ENCODE measurements at places on chromosomes 7 and 10.

GRCh38 chr7:101896941-101897340, 79.5 kb downstream of the CUX1 start:
- no peak for DNase-seq

DNA sequence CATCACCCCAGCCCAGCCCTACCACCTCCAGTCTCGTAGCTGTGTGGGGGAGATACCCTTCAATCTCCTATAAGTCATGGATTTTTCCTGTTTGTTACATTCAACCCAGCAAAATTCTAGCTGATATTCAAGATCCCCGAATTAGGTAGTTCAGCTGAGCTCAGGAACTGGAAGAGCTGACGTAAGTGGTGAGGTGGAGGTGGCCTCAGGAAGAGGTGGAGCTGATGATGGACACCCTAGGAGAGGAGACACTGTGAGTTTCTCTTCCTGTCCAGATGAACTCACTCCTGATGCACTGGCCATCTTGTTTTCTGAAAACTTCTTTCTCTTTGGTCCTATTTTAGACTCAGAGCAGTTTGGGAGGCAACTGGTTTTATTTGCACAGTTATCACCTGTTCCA, 90.5 kb upstream of the PITRM1 start:
- no peak for DNase-seq

DNA sequence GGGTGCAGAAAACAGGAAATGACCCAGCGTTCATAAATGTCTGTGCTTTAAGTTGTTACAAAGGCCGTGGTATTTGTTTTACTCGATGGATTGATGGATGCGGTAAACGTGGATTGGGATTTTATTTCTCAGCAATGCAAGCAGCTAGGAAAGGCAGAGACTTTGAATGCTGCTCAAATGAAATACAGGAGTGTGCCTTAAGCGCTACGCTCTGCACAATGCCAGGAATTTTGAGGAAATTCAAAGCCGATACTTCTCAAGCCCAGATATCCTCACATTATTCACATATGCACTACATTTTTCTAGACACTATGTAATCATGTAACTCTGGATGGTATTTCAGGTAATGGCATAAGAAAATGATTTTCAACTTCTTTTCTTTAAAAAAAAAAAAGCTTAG, 514.3 kb upstream of the ADARB2 start:
- no peak for DNase-seq

- no peak for DNase-seq
Observed at GRCh38 chr10:109202111-109202510, 721.2 kb downstream of the XPNPEP1 start.

- peak; percentile 36 for DNase-seq
Observed at GRCh38 chr10:60536529-60537114, 146.9 kb upstream of the ANK3 start.

DNA sequence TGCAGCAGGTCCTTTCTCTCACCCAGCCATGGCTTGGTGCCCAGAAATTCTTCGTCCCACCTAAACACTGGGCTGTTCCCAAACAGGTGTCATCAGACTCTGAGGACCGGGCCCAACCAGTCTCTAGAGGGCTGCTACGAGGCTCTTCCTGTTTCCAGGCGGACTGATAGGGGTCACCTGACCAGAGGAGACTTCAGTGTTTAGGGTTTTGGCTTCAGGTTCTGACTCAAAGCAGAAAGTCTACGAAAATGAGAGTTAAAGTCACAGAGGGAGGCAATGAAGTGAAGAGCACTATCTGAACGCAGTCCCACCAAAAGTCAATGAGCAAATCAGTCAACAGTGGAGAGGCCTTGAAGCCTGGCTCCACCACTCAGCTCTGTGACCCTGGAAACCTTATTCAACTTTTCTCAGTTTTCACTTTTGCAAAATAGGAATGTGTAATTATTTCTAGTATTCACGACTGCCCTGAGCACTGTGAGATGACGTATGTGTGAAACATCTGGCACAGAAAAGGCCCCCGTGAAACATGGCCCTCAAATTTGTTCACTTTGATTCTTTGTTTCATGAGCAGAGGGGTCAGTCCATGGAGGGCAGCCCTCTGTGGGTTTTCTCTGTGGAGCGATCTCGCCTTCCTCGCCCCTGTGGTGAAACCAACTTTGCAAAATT, 189.9 kb upstream of the PDE1C start:
- no peak for DNase-seq

- no peak for DNase-seq
Observed at GRCh38 chr10:125694883-125695282, 11.9 kb upstream of the TEX36 start.

- no peak for DNase-seq
Observed at GRCh38 chr7:149776289-149776688, 2.9 kb upstream of the ZNF467 start.

- peak; percentile 72 for DNase-seq
Observed at GRCh38 chr10:8133146-8133545, 78.7 kb downstream of the GATA3 start.

- no peak for DNase-seq
Observed at GRCh38 chr10:132847856-132848255, 61.9 kb upstream of the NKX6-2 start.

- DNase-seq: peak; percentile 65
Observed at GRCh38 chr7:44735403-44736165, 13.1 kb upstream of the ZMIZ2 start.

DNA sequence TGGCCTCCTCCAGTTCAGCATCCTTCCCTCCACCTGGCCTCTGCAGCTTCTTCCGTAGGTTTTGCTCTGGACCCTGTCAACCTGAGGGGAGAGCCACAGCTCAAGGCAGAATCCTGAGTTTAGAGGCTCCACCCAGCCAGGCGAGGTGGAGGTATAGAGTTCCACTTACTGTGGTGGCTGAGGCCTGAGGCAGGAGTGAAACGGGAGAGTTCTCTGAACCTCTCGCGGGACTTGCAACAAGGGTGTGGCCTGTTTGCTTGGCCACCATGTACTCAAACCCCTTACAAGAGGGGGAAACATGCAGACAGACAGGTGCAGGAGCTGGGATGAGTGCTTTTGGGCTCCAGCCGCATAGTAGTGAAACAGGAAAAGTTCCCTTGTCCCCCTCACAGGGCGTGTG, 154.0 kb upstream of the C7orf33 start:
- DNase-seq: no peak

DNA sequence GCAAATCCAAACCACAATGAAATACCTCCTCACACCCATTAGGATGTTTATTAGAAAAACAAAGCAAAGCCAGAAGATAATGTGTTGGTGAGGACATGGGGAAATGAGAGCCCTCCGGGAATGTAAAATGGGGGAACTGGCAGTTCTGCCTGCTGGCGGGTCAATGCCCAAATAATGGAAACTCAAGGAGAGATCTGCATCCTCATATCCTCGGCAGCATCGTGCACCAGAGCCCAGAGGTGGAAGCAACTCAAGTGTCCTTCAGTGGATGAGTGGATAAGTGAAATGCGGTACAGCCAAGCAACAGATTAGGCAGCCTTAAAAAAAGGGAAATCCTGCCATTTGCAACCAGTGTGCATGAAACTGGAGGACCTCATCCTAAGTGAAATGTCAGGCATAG, 325.2 kb downstream of the WDR37 start:
- DNase-seq: no peak

DNA sequence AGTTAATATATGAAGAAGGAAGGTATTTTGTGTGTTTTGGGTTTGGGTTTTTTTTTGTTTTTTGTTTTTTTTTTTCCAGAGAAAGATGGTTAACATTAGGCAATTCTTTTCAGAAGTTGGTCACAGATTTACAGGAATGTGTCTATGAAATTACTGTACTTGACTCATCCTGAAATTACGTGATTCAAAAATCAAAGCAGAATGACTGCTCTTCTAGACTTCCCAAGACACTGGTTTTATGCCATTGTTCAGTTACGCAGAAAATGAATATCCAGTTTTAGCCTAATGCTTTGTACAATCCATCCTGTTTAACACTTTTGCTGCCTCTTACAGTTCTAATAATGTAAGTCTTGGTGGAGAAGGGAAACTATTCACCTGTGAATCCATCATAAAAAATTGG, 39.7 kb upstream of the CELF2 start:
- no peak for DNase-seq

DNA sequence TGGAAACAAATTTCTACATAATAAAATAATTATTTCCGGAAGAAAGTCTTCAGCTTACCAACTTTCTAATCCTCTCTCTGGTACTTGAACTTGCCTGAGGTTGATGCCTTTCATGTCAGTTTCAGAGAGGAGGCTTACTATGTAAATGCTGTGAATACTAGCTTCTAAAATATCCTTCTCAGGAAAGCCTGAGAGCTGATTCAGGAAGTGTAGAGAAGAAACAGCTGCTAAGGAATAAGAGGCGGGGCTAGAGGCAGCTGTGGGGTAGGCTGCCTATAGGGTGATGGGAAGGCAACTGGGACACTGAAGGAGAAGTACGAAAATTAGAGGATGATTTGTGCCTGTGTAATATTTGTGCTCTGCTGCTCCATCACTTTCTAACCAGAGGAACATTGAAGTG, 69.3 kb downstream of the AVL9 start:
- no peak for DNase-seq

DNA sequence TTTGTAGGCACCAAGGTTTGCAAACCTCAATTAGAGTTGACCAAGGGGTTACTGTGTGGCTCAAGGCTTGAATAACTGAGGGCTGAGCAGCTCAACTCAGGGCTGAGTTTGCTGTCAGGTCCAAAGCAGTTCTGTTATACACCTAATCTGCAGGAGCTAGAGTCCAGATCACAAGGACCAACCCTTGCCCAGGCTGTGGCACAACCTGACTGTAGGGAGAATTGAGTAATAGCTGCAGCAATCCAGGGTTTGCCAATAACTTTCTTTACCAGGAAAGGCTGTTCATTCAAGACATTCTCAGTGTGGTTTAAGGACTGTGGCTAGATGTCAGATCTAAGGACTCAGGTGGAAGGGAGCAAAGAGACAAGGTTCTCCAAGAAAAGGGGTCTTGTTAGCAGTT, 115.6 kb upstream of the IMMP2L start:
- DNase-seq: no peak

- no peak for DNase-seq
Observed at GRCh38 chr7:98125759-98126158, 19.1 kb downstream of the LMTK2 start.

GRCh38 chr7:6502886-6503285, 48.4 kb downstream of the GRID2IP start:
- DNase-seq: no peak

- no peak for DNase-seq
Observed at GRCh38 chr10:62333135-62333889, 40.9 kb upstream of the ZNF365 start.

GRCh38 chr7:72217151-72217550, 195.0 kb downstream of the CALN1 start:
- no peak for DNase-seq

DNA sequence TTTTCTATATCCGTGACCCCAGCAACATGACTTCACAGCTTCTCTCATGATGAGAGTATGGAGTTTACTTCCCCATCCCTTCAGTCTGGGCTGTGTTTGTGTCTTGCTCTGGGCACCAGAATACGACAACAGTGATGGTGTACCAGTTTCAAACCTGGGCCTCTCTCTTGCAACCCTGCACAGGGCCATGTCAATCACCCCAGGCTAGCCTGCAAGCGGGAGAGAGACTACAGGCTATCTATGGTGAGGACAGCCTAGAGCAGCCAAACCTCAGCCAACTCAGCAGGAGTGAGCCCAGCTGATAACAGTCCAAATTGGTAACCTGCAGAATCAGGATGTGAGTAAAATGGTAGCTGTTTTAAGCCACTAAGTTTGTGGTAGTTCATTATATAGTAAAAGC, 235.8 kb downstream of the CHCHD3 start:
- no peak for DNase-seq

GRCh38 chr7:143372070-143372469, 9.1 kb upstream of the ZYX start:
- DNase-seq: peak; percentile 62

- DNase-seq: no peak
Observed at GRCh38 chr10:74000892-74001669, 3.2 kb downstream of the VCL start.

GRCh38 chr7:1858435-1859265, 188.6 kb downstream of the ELFN1 start:
- DNase-seq: no peak

DNA sequence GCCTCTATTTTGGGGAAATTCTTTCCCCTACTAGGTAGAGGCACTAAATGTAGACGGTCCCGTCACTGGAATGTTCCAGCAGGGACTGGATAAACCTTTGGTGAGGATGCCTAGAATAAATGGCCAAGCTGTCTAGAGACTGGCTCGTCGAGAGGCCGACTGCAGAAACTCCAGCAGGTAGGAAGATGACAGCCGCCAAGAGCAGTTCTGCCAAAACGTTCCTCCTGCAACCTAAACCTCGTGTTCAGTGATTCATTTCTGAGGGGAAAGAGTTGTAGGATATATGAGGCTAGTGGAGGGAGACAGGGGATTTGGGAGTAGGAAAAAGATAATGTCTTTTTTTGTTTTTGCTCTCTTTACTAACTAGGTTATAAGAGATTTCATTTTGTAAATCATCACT, 184.7 kb upstream of the GDF10 start:
- DNase-seq: no peak

DNA sequence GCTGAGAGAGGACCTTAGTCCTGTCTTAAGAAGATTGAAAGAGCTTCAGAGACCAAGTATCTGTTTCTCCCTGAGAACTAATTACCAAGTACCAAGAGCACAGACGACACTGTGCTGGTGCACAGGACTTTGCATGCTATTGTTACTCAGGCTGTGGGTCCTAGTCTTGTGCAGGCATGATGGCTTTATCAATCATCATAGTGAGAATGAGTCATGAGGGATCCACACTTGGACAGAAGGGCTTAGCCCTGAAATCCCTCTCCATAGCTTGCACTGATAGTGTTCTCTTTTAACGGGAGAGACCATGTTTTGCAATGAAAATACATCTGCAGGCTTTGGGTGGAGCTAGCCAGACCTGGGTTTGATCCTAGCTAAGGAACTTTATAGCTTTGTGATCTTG, 93.3 kb downstream of the SORCS3 start:
- DNase-seq: no peak

- DNase-seq: peak; percentile 57
Observed at GRCh38 chr10:132942101-132943057, at the start of gene CFAP46. CFAP46 (minus strand) TSS chr10:132942570; CDS start chr10:132942484, 86 bp downstream.

GRCh38 chr7:106056513-106057203, 55.5 kb downstream of the SYPL1 start:
- DNase-seq: peak; percentile 77
